Kidney (tissue), 22 donors: ENCODE measurements at places on chromosomes 5 and 9. TPM values are rescaled to one million over a fixed set of nuclear protein-coding genes. Genes with fewer than 3 reads are reported as not detected.

The NRARP gene
- polyA plus RNA-seq: 1.7 TPM

The PCDHB4 gene
- polyA plus RNA-seq: 0.90 TPM

The NSD1 gene
- 6.0 TPM for polyA plus RNA-seq

GRCh38 chr5:71829206-71829605, 110.1 kb downstream of the CARTPT start:
- no peak for DNase-seq

- no peak for DNase-seq
These were observed 521.9 kb downstream of the TLE4 start for GRCh38 chr9:80093695-80094094.

DNA sequence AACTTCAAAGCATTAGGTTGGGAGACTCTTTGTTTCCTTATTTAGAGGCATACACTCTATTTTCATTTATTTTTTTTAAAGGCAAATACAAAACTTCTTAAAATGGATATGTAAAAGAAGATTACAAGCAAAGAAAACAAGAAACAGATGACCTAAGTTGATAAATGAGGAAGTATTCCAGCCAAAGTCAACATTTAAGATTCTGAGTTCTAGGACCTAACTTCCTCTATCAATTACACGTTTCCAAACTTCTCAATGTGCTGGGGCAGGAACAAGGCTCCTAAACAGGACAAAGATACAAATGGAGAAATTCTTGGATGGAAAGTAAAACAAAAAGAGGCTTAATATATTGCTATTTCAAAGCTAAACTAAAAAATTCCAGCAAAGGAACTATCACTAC, 89.5 kb downstream of the TLE1 start:
- no peak for DNase-seq

- DNase-seq: no peak
These were observed 166.1 kb downstream of the ZSWIM6 start for GRCh38 chr5:61498121-61498520.

- no peak for DNase-seq
These were observed 67.5 kb upstream of the MAMDC2 start for GRCh38 chr9:69976152-69976551.

DNA sequence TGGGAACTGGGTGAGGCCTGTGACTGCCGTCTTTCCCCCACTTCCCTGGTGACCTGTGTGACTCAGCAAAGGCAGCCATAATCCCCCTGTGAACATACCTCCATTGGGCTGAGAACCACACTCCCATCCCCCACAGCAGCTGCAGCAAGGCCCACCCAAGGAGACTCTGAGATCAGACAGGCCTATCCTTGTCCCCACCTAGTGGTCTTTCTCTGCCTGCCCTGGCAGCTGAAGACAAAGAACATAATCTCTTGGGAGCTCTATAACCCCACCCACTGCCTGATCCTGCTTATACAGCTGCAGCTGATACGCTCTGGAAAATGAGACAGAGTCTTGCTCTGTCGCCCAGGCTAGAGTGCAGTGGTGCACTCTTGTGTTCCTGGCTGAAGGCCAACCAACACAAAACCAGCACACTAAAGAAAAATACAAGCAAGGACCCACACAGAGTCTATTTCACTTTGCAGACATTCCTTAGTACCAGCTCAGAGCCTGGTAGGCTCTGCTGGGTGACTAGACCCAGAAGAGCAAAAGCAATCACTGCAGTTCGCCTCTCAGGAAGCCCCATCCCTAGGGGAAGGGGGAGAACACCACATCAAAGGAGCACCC, 106.7 kb downstream of the MCTP1 start:
- peak; percentile 57 for DNase-seq

DNA sequence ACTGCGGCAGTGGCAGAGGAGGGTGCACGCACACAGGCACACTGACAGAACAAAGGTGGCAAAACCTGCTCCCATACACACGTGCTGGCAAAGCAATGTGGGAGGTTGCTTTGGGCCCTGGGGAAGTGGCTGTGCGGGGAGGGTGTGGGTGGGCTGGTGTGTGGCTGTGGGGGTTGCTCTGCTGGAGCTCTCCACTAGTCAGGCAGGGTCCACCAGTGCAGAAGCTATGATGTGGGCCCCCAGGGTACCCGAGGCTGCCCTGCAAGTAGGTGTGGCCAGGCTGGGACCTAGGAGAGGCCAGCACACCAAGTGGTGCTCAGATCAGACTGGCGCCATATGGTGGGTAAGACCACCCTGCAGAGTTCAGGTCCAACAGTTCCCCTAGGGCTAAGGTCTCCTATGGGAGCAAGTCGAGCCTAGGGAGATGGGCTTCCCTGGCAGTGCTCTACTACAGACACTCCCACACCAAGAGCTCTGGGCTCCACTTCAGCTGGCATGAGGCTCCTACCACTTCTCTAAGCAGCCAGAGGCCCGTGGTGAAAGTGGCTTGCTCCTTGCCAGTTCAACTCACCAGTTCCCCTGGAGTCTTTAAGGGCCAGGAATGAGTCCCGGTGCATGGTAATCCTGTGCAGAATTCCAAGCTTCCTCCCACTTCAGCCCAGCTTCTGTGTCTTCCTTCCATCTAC, 46.2 kb upstream of the IFNE start:
- no peak for DNase-seq
